ENCODE measurements at places on chromosomes 7 and 10. TPM values are rescaled to one million over a fixed set of nuclear protein-coding genes. Genes with fewer than 3 reads are reported as not detected.

The LRRC18 gene
- total RNA-seq, result not detected

The SLC4A2 gene
- total RNA-seq, result 106 TPM

The TBXAS1 gene
- total RNA-seq, result 8.8 TPM

The CPXM2 gene
- total RNA-seq, result not detected

The BTAF1 gene
- 41.9 TPM for total RNA-seq

GRCh38 chr10:86804805-86805204 lies 48.4 kb downstream of the BMPR1A start:
- DNase-seq, result no peak

The KIAA1217 gene
- total RNA-seq, result 0.32 TPM

DNA sequence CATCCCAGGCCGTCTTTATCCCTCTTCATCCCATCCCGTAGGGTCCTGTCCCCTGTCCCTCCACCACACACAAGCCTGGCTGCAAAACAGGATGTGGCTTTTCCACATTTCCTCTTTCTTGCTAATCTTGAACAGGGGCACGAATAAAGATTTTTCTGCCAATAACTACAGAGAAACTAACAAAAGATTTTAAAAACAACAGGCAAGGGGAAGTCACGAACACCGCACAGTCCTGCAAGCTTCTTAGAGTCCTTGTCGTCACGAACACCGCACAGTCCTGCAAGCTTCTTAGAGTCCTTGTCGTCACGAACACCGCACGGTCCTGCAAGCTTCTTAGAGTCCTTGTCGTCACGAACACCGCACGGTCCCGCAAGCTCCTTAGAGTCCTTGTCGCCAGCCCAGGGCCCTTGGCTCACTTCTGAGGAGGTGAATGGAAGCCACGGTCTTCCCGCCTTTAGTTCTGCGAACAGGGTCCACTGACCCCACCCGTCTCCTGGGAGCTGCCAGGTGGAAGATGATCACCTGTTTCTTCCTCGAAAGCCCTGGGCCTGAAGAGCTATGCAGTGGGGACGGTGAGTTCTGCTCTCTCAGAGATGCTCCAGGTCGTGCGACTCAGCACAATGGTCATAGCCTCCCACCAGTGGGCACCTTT lies 10.3 kb upstream of the INSIG1 start:
- DNase-seq, result no peak

DNA sequence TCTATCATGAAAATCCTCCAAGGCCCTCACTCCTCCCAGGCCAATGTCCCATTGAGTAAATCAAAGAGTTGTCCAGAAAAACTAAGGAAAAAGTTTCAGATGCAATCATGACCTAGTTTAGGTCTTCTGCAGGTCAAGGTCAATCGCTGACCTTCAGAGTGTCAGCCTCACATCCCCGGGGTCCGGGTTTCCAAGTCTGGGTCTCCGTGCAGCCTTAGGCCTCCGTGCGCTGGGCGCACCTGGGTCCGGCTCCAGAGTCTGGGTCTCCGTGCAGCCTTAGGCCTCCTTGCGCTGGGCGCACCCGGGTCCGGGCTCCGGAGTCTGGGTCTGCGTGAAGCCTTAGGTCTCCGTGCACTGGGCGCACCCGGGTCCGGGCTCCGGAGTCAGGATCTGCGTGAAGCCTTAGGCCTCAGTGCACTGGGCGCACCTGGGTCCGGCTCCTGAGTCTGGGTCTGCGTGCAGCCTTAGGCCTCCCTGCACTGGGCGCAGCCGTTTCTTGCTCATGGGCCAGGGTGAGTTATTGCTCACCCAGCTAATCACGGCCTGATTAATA lies 236.2 kb downstream of the TCERG1L start:
- DNase-seq, result no peak

The EPHA1 gene
- total RNA-seq, result 11.4 TPM

The AKR1C3 gene
- total RNA-seq, result 6.1 TPM

GRCh38 chr10:71868192-71868697 lies 17.2 kb upstream of the PSAP start:
- no peak for DNase-seq

GRCh38 chr10:87625661-87626060 lies 34.0 kb upstream of the PAPSS2 start:
- no peak for DNase-seq

DNA sequence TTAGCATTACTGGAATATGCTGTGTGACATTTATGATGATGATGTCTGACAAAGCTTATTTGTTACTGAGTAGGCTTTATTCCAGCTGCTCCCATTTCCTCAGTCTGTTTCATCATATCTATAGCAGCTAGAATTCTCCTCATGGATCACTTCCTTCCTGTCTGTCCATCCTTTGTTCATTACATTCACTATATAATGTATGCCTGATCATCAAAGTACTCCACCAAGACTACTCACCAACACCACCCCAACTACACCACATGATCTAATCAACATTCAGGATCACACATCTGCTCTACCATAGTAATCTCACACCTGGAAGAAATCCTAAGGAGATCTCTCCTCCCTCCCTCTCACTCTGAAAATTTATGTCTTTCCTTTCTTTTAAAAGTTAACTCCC lies 61.3 kb downstream of the APBB1IP start:
- DNase-seq, result no peak

DNA sequence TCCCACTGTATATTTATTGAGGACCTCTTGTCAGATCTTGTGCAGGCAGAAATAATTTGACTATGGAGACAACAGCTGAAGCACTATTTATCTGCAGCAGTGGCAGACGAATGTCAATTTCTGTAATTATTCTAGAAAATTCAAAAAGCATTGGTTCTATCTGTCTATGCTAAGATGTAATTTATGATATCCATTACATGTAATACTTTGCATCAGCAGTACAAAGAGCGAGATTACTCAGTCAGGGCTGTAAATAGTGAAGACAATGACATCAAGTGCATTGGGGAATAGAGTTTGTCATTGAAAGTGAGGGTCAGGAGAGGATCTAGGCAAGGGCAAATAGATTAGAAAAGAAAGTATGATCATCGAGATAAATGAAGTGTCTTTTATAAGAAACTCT lies 508.2 kb downstream of the ZWINT start:
- DNase-seq, result no peak

The AMPH gene
- total RNA-seq, result 0.23 TPM

The ABCA13 gene
- 0.07 TPM for total RNA-seq

DNA sequence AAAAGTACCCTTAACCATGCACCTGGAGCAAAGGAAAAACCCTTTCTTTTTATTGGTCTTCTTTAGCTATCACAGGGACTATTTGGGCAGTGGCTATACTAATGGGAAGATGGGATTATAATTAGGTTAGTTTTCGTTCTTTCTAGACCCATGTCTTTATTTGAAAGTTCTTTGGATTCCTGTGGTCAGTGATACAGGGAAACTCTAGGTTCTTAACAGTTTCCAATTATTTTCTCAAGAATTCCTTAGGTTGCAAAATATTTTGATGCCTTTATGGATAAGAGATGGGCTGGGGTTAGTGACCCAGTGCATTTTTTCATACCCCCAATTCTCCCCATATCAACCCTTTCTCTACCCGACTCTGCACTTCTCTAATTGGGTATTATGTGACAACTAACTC lies 49.0 kb downstream of the ADD3 start:
- DNase-seq, result no peak

- DNase-seq, result no peak
These were observed 67.8 kb downstream of the NAMPT start for GRCh38 chr7:106216923-106217542.

The SLC29A3 gene
- total RNA-seq, result 3.4 TPM

The INMT gene
- total RNA-seq, result 1.3 TPM

The PTPRE gene
- 24.1 TPM for total RNA-seq

DNA sequence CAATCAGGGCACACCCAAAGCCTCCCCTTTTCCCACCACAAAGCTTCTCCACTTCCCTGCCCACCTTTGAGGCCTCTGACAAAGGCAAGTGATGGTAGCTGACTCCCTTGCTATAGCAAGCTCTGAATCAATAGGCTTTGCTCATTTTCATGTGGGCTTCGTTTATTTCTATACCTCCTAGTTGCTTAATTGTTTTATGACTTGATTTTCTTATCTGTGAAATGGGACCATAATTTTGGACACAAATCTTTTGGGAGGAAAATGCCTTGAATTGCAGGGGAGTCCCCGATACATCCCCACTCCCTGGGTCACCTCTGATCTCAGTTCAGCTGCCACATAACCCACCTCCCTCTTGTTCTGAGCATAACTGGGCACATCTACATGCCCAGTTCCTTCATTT lies 13.7 kb upstream of the DLG5 start:
- no peak for DNase-seq

GRCh38 chr7:14389595-14389994 lies 400.1 kb upstream of the ETV1 start:
- DNase-seq, result no peak

The TAS2R41 gene
- total RNA-seq, result not detected

The COPG2 gene
- total RNA-seq, result 11.0 TPM

The KIAA1549 gene
- total RNA-seq, result 0.12 TPM

- DNase-seq, result no peak
These were observed 55.7 kb upstream of the PTER start for GRCh38 chr10:16381083-16381482.

The TMEM196 gene
- not detected for total RNA-seq

- no peak for DNase-seq
These were observed 26.7 kb upstream of the OTUD1 start for GRCh38 chr10:23412223-23412622.

DNA sequence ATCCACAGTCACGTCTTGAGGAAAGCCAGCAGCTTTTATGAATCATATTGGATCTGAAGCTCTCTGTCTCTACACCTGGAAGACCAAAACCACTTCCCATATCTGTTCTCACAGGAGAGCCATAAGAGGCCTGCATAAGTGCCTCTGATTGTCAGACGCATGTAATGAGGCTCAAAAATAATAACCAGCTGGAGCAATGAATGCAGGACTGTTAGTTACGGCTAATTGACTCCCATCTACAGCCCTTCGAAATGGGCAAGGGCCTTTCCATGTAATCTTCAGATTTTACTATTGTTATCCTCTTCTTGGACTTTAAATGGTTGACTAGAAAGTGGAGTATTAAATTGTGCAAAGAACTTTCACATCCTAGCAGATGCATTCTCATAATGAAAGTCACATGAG lies 4.4 kb upstream of the SEMA3C start:
- no peak for DNase-seq

- no peak for DNase-seq
These were observed 21.0 kb downstream of the PIP4K2A start for GRCh38 chr10:22693371-22693784.

- no peak for DNase-seq
These were observed 87.9 kb downstream of the RNF216 start for GRCh38 chr7:5693529-5693928.

DNA sequence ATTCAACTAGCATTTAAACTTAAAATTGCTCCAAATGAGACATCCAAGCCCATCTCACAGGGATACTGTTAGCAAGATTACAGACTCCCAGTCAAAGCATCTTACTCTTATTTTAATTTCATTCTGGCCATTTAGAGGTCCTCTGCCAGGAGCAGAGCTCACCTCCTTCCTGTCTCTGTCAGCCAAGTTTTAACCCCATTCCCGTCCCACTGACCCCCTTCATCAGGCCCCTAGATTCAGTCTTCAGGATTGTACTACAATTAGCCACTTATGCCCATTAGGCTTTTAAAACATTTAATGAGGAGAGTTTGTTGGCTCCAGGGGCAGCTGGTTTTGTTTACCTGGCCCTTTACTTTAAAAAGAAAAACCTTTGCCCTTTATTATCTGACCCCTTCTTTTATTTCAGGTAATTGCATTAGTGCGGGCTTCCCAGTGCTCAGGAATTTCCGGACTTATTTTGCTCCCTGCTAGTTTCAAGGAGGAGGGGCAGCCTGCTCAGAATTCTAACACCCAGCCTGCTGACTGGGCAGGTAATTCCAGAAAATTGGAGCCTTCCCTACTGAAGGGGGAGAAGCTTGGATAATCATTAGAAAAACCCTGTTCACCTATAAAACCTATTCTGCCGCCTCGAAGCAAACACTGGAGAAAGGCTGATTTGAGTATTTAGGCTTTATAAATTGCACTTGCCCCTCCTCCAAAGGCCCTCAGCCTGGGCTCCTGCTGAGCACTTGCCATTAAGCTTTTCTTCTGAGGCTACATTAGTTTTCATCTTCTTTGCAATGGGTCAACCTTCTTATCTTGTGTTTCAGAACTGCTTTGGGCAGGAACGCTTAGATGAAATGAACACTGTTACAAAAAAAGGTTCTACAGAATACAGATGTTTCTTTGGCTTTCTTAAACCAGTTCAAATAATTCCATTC lies 200.5 kb upstream of the HPS1 start:
- no peak for DNase-seq
